Cardiac fibroblast (primary cell): ENCODE measurements at places on chromosomes 3 and 15.

- no peak for DNase-seq
These were observed 553.6 kb downstream of the EPHB1 start for GRCh38 chr3:135348690-135349089.

DNA sequence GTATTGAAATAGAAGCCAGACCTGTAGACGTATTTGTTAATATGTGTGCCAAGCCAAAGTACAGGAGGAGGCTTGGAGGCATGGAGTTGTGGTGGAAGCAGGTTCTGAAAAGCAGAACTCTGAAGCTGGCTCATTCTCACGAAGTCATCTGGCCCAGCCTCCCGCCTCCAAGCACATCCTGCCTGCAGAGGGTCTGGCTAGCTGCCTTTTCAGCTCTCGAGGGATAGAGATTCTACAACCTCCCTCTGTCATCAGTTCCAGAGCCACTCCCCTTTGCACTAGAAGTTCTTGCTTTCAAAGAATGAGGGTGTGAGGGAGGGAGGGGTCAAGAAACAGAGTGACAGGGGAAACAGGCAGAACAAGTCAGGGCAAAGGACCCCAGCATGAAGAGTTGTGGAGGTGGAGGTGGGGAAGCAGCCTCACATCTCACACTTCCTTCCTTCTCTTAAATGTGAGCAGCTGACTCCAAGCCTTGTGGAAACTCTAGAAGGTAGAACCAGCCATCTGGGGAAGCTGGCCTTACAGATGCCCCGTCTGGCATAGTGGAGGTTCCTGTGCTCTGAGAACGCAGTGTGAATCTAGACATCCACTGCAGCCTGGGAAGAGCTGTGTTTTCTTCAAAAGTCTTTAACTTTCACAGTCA lies 95.3 kb downstream of the SLC49A4 start:
- peak; percentile 70 for DNase-seq

DNA sequence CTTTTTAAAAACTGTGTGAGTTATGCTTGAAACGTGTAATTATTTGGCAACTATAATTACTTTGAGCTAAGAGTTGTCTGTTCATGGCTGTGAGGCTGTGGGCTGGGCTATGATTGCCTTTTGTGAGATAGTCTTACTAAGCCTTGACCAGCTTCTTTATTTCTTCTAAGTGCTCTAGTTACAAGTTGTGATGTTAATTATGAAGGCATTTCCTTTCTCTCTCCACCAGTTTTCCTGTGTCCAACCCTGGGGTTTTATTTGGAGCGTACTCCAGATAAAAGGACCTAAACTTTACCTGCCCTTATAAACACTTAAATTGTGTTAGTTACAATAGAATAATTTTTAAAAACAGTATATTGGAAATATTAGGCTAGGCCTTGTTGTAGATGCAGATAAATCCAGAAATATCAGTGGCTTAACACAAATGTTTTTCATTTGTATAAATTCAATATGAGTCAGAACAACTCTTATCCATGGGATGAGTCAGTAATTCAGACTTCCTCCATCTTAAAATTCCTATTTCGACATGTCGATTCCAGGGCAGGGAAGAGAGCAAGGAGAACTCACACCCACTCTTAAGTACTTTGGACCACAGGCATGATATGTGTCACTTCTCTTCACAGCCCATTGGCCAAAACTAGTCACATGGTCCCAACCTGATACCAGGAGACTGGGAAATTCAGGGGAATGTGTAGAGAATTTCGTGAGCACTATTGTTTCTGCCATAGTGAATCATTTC lies 17.0 kb downstream of the TMEM62 start:
- DNase-seq = peak; percentile 98

DNA sequence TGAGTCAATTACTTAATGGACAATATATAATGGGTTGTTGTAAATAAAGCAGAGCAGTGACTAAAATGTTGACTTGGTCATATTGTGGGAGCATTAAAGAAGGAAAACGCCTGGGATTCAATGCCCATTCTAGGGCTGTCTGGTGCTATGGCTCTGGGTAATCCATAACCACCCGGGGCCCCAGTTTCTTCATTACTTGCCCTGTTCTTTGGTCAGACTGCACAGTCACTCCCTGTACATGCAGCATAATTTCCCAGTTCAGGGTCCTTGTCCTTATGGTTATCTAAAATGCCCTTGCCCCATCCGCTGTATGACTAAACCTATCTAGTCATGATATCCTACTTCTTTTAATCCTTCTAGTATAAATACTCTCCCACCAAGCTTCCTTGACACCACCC lies 27.5 kb upstream of the DENND4A start:
- DNase-seq = peak; percentile 20

DNA sequence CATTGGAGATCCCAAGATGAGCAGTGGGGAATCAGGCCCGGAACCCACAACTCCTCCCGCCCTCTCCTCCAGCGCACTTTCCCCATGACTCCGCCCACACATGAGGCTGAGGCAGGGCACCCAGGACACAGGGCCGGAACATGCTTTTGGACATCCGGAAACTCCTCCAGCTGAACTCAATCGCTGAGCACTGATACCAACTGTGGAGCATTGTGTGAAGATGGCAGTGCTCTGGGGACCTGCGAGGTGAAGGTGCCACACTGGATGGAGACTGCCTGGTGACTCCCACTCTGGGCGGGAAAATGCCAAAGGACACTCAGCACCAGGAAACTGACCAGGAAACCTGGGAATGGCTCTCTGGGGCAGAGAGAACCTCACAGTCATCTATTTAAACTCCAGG lies 189.1 kb downstream of the FAM43A start:
- no peak for DNase-seq

DNA sequence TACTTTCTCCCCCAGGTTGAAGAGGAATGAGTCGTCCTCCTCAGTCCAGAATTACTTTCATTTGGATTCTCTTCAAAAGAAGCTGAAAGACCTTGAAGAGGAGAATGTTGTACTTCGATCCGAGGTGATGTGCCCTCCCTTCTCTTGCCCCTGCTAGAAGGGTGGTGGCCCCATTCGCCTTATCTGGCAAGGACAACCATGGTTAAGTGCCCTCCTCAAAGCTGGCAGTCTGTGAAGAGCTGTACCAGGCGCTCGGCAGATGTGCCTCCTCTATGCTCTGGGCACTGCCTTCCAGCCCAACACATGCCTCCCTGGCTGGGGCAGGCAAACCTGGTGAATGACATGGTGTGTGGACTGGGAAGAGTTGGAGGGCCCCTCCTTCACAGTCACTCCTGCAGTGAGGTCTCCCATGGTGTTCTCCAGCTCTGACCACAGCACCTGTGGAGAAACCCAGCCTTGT lies 77.0 kb downstream of the CCK start:
- no peak for DNase-seq

- DNase-seq = no peak
These were observed 34.9 kb upstream of the NRROS start for GRCh38 chr3:196604548-196604947.

DNA sequence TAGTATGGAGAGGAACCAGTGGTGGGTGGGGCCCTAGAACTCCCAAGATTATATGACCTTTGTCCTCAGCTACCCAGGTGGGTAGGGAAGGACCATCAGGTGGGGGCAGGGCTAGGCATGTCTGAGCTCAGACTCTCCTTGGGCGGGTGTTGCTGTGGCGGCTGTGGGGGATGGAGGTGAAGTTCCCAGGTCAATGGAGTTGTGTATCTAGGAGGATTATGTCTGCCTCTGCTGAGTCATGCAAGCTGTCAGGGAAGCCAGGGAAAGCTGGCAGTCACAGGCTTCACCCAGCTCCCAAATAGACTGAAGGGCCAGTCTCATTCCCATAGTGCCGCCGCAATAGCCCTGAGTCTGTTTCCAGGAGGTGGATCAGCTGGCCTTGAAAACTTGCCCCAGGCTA lies 139.7 kb upstream of the CFAP20DC start:
- no peak for DNase-seq

DNA sequence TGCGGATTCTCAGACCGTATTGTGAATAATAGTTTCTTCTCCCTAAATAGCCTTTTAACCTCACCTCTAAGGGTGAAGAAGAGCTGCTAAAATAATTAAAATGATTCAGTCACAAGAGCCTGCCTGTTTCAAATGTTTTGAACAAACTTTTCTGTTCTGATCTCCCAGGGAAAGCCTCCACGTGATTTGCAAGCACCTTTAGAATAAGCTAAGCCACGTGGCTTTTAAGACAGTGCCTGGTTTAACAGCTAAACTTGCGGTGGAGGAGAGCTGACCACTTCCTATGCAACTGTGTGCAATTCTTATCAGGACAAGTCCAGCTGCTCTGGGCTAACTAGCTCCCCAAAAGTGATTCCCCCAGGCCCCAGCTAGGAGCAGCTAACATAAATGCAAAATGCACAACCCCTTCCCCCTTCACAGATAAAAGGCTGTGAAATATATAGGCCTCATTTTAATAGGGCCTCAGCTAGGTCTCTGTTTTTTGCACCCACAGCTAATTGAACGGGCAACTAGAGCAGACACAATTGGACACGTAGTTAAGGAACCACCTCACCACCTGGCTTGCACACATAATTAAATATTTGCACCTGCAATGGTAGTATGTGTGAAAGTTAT lies 401.2 kb upstream of the NR2F2 start:
- peak; percentile 8 for DNase-seq

GRCh38 chr15:74383695-74384565 lies 16.5 kb upstream of the CYP11A1 start:
- no peak for DNase-seq

DNA sequence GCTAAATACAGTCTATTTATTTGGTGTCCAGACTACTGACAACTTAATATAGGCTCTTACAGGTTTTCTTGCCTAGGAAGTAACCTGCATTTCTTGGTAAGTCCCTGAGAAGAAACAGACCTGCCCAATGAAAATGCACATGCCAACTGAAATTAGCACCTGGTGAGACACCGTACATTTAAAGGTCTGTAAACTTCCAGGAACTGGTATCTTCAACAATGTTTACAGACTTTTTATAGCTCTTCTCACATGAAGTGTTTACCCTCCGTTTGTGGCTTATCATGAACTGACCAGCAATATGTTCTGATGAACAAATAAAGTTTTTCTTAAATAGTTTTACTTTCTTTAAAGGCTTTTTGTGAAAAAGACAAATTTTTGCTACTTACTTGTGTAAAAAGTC lies 93.3 kb downstream of the PCCB start:
- DNase-seq = no peak

GRCh38 chr3:88807491-88808105 lies 299.8 kb upstream of the EPHA3 start:
- DNase-seq = peak; percentile 73

DNA sequence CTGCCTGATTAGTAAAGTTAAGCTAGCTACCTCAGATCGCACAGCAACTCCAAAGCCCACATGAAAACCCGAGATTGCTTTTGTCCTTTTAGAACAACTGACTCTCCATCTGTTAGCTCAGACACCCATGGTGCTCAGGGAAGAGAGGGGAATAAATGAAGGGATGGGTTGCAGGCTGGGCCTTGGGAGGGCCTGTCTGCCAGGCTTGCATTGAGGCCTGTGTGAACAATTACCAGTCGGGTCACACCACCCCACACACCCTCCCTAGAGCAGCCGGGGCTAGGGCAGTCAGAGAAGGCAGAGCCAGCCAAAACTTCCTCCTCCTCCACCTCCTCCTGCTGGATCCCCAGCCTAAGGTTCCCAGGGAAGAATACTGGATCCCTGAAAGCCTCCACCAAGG lies 8.8 kb upstream of the PRKAR2A start:
- DNase-seq = no peak

DNA sequence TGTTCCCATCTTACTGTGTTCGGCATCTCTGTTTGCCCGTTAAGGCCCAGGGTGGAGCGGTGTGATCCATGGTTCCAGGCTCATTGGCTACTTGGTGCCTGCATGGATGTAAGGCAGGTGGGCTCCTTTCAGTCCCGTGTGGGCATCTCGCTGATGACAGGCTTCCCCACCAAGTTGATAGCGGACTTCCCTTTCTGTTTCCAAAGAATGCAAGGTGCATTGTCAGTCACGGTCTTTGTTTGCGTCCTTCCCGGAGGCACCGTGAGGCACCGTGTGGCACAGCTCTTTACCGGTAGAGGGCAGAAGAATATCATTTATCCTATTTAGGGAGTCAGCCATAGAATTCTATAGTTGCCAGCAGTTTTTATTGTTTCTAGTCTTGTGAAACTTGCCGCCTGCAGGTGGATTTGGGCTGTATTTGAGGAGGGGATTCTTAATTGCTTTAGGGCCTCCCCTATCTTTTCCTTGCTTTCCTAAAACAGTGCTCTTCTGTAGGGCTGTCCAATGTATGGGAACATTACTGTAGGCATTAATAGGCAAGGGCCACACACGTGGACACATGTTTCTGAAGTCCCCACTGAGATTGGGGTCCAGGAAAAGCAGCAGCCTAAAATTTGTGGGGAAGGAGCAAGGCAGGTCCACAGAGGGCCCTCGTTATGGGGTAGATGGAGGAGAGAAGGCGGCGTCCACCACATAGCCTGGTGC lies 244.1 kb downstream of the SLCO3A1 start:
- peak; percentile 69 for DNase-seq

DNA sequence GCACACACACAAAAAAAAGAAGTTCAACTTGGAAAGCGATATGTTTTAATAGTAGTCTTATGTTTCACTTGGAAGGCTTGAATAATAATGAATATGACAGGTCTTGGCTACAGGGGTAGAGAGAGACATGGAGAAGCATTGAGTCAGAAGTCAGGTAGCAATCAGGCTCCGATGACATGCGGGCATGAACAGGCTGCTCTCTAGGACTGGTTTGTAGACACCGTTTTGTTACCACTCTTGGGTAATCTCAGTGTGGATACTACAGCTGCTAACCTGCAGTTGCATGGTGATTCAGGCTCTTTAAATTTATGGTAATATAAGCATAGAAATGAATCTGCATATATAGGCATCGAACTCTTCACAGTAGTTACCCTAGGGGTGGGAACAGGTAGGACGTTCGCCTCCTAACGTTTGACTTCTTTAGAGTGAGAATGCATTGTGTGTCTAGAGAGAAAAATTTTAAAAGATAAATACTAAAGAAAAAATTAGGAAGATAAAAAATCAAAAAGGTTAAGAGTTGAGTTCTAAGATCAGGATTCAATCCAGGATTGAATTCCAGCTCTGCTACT lies 241.6 kb upstream of the KBTBD8 start:
- DNase-seq = no peak

GRCh38 chr15:59237924-59238331 lies 31.3 kb downstream of the LDHAL6B start:
- peak; percentile 63 for DNase-seq

- DNase-seq = peak; percentile 39
These were observed 41.7 kb downstream of the ARIH1 start for GRCh38 chr15:72515591-72516389.

DNA sequence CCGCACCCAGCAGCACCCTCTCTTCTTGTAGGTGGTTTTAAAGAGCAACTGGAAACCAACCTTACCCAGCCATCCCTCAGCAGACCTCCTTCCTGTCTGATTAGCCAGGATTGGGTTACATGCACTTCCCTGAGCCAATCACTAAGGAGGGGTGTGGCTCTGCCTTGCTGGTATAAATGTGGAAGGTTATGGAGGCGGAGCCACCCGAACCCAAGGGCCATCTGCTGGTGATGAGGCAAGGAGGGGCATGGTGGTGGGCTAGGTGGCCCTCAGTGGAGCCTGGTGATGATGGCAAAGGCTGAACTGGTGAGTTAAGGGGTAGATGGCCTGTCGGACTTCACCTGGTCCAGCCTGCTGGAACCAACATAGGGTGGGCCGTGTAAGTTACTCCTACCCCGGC lies 39.8 kb downstream of the CCDC33 start:
- DNase-seq = no peak
